ENCODE measurements at places on chromosomes 2 and 18.

DNA sequence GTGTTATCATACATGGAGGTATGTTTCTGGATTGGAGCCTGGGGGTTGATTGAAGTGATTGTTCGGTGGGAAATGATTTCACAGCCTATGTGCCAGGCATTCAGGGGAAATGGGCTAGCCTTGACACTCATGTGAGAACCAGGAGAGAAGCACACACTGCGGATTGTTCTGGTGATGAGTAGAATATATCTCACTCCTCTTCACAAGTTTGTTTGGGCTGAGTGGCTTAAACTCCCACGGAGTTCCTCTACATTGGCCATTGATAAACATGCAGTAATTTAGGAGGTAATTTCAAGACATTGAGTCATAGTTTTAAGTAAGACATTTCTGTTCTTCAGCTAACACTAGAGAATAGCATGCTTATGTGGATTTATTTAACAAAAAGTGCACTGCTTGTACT, 498.9 kb upstream of the NETO1 start:
- no peak for DNase-seq

GRCh38 chr2:224987733-224988132, 54.5 kb downstream of the DOCK10 start:
- no peak for DNase-seq

- DNase-seq = no peak
These were observed 891.8 kb downstream of the DSC3 start for GRCh38 chr18:30150586-30151250.

DNA sequence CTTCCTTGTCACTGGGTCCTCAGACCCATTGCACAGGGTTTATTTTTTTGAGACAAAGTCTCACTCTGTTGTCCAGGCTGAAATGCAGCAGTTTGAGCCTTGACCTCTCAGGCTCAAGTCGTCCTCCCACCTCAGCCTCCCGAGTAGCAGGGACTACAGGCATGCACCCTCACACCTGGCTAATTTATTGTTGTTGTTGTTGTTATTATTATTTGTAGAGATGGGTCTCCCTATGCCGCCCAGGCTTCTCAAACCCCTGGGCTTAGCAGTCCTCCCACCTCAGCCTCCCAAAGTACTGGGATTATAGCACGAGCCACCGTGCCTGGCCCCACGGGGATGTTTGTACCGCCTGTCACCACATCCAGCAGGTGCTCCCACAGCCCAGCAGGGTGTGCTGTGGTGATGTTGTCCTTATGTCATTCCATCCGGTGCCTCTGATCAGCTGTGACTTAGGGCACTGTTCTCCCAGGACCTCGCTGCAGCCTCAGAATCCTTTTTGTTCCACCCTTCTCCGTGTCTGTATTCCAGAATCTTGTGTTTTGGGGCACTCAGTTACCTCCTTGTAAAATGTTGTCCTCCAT, 182.3 kb downstream of the INO80D start:
- DNase-seq = no peak

- no peak for DNase-seq
These were observed 196.3 kb upstream of the SIX3 start for GRCh38 chr2:44744961-44745892.

- DNase-seq = no peak
These were observed 205.9 kb downstream of the ACKR3 start for GRCh38 chr2:236775511-236775910.

DNA sequence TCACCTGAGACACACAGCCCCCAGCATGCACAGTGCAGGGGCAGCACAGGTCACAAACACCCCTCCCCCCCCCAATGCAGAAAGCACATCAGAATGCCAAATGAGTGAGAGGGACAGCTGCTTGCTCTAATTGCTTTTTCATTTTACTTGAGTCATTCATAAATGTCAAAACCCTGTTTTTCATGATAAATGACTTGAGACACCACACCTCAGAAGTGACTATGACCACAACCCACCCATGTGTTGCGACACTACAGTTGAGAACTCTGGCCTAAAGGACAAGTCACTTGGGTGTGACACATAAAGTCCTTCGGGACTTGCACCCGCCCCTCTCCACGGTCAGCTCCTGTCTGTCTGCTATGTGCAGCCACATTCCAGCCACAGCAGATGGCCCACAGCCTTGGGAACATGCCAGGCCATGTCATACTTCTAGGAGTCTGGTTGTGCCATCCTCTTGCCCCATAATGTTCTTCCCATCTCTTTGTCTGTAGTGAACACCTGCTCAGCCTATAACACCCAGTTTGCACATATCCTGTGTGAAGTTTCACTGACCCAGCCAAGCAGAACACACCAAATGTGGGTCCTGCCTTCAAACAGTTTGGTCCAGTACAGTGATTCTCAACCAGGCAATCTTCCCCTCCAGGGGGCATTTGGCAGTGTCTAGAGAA, 30.2 kb upstream of the RIOK3 start:
- DNase-seq = no peak

DNA sequence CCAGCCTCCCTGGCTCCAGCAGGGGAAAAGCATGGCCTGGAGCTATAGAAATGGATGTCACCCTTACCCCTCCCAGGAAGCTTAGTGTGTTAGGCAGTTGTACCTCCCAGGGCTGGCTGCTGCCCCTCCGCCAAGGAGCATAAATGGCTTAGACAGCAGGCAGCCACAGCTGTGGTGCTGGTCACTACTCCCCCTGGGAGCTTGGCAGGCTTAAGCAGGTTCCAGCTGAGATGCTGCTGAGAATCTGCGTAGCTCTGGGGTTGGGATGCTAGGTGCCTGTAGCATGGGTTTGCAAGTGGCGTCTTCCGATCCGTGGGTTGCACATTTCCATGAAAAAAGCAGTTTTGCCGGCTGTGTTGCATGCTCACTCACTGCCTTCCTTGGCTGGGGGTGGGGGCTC, 369.7 kb downstream of the CTNNA2 start:
- DNase-seq = no peak

GRCh38 chr2:239044336-239044735, 196.5 kb downstream of the TWIST2 start:
- DNase-seq = no peak

GRCh38 chr2:42961385-42961811, 169.0 kb upstream of the HAAO start:
- DNase-seq = no peak

DNA sequence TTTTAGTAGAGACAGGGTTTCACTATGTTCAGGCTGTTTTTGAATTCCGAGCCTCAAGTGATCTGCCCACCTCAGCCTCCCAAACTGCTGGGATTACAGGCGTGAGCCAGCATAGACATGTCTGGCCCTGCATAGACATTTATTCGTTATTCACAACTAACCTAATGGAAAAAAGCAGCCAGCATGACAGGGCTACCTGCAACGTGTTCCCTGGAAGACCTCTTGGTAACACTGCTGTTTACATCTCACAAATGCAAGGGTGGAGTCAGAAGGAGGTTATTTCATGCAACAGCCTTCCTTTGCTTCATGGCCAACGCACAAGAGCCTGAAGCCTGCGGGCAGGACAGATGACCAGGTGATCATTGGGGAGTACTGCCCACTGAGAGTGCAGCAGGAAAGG, 9.2 kb downstream of the SERPINE2 start:
- DNase-seq = no peak

DNA sequence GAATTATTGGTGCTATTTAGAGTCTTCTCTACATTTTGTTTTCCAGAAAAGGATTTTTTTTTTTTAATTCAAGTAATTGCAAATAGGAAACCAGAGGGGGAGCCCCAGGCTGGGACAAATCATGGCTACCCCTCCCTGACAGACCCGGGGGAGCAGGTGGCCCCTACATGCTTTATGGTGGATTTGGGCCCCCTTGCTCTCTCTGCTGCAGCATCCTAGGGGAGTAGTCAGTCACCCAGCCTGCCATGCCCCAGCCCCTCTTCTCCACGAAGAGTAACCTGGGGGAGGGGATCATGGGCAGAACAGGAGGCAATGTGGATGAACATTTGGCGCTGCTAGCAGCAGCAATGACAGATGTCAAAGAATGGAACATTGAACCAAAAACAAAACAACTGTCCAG, 4.6 kb downstream of the C2orf81 start:
- DNase-seq = no peak

DNA sequence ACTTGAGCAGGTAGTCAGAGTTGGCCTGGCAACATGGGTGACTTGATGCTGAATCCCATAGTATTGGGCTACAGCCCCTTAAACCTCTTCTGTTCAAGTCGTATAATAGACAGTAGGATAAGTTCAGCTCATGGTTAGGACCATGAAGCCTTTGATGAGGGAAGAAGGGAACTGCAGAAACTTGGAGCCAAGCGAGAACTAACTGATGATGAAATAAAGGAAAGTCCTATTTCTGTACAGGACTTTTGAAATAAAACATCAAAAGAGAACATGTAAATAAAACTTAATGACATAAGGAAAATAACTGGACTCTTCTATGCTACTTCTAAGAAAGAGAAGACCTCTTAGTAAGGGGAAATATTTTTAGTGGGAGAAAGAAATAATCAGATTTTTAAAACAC, 51.2 kb upstream of the UGP2 start:
- no peak for DNase-seq

DNA sequence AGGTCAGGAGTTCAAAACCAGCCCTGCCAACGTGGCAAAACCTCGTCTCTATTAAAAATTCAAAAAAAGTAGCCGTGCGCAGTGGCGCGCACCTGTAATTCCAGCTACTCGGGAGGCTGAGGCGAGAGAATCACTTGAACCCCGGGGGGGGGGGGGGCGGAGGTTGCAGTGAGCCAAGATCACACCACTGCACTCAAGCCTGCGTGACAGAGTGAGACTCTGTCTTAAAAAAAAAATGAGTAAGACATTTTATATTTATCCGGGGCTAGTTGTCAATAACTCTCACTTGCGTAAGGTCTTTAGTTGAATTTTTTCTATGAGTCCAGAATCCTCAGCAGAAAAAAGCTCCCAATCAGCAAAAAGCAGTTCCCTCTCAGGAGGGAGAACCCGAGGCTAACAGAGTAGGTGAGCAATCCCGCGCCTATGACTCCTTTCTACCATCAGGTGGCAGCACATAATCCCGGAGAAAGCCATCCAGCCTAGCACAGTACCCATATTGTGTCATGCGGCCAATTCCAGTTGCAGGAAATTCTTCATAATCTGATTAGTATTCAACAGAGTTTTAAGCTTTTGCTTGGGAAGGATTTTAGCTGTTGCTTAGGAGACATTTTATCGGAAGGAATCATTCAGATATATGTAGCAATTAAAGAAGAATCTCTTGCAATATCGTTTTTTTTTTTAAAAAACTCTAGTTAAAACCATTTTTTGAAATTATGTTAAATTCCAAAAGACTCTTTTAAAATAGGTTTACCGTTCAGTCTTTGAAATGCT, 11.9 kb upstream of the CRYGA start:
- peak; percentile 30 for DNase-seq

GRCh38 chr2:19355931-19356544, 2.4 kb downstream of the OSR1 start:
- DNase-seq = no peak

DNA sequence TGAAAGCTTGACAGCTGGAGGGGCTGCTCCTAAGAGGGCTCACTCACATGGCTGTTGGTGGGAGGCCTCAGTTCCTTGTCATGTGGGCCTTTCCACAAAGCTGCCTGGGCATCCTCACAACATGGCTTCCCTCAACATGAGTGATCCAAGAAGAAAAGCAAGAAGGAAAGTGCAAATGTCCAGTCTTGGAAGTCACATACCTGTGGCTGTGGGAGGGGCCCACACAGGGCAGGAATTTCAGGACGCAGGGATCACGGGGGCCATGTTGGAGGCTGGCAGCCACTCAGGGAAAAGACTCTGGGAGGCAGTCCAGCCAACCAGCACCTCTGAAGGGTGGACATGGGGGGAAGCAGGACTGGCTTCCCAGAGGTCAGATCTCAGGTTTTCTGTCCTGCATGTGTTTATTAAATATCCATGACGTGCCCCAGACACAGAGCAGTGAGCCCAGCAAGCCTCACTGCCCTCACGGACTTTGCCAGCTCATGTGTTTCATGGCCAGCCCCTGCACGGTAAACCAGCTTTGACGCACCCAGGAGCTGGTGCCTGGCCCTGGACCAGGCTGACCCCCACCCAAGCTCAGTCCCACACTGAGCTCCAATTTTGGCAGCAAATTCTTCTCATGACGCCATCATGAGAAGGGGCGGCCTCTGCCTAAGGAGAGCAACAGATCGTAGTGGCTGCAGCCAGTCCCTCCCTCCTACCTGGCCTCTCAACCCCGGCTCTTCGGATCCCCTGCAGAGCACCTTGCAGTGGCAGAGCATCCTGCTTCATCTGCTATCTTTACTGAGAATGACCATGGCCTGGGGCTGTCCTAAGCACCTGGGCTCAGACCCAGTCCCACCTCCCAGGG, 34.7 kb upstream of the GPR17 start:
- DNase-seq = no peak

DNA sequence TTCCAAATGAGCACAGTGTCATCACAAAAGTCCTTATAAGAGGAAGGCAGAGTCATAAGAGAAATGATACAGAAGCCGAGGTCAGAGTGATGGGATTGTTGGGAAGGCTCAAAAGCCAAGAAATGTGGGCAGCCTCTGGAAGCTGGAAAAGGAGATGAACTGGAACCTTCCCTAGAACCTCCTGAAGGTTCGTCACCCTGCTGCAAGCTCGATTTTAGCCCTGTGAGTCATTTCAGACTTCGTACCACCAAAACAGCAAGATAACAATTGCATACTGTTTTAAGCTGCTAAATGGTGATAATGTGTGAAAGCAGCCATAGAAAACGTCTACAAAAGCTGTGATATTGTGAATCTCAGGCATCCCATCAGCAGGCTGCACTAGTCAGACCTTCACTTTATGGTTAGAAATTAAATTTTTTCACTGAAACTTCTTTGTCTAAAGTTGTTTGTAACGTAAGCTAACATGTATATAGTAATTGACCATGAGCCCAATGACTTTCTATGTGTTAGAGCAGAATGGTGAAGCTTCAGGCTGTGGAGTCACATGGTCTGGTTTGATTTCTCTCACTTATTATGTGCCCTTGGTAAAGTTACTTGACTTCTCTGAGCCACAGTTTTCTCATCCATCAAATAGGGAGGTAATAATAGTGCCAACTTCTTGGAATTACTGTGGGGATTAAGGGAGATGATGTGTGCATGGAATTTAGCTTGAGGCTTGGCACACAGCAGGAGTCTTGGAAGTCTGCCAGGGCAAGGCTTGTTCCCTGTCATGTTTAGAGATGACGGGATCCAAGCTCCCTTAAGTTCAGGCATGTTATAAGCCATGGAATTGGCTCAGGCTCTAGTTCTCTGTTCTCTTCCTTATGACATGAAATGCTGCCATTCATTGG, 132.0 kb upstream of the CCDC195 start:
- no peak for DNase-seq

- DNase-seq = no peak
These were observed 24.7 kb downstream of the TLK1 start for GRCh38 chr2:171136024-171136423.

DNA sequence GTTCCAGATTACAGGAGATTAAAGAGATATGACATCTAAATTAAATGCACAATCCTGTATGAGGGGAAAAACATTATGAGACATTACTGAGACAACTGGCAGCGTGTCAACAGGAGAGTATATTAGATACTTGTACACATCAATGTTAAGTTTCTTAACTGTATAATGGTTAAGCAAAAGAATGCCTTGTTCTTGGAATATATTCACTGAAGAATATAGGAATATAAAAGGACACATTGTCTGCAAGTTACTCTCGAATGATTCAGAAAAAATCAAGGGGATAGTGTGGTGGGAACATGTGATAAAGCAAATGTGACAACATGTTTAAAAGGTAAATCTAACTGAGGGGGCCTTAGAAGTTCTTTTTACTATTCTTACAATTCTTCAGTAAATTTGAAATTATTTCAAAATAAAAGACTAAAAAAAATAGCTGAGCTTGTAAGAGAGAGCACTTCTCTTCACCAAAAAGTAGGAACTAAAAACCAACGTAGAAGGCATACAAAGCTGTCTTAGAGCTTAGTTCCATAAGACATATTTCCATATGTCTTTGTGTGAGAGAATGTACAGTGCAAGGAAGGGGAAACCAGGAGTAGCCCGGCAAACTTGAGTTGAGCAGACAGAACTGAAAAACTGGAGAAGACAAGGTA, 7.5 kb downstream of the WDPCP start:
- no peak for DNase-seq

Measured in stimulated activated CD4-positive, alpha-beta T cell treated with anti-CD3 and anti-CD28 coated beads, Interleukin-15, amount 100 ng/mL, for 48 hours (primary cell).